ENCODE measurements at places on chromosomes 7 and 10.

GRCh38 chr7:7641129-7641663 lies 644 bp downstream of the UMAD1 start:
- DNase-seq: no peak

DNA sequence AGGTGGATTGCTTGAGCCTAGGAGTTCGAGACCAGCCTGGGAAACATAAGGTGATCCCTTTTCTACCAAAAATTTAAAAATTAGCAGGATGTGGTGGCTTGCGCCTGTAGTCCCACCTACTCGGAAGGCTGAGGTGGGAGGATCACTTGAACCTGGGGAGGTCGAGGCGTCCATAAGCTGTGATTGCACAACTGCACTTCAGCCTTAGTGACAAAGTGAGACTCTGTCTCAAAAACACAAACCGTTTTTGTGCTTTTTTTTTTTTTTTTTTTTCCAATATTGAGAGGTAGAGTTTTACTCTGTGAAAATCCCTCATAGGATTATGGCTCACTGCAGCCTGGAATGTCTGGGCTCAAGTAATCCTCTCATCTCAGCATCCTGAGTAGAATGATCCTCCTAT lies 14.1 kb downstream of the CCAR1 start:
- no peak for DNase-seq

DNA sequence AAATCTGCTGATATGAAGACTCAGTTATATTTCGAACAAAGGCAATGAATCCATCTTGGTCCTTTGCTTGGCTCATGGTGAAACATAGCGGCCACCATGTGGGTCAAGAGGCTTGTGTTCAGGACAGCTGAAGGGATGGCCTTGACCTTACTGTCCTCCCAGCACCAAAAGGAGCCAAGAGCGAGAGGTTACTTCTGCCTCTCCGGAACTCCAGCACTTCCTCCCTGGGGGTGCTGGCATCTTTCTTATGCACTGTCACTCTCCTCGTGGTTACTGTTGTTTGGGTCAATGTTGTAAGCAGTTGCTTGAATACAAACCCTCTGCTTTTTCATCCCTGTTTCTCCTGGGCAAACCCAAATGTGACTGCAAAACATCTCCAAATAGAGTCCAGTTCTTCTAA lies 100.6 kb downstream of the RBM20 start:
- no peak for DNase-seq

DNA sequence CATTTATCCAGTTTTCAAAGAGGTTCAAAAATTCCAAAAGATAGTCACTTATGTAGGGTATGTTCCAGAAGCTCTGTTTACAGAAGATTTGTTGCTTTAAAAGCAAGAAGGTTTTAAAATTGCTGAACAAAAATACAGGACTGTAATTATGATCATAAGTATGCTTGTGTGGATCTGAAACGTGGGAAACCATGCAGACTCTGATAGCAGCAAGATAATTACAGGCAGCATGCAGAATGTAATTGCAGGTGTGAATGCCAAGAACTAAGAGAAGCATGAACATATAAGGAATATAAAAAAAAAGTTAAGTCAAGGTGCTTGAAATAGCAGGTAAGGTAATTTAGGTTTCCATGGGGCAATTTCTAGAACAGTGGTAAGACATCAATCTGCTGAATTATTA lies 405.7 kb downstream of the ARL4A start:
- no peak for DNase-seq

DNA sequence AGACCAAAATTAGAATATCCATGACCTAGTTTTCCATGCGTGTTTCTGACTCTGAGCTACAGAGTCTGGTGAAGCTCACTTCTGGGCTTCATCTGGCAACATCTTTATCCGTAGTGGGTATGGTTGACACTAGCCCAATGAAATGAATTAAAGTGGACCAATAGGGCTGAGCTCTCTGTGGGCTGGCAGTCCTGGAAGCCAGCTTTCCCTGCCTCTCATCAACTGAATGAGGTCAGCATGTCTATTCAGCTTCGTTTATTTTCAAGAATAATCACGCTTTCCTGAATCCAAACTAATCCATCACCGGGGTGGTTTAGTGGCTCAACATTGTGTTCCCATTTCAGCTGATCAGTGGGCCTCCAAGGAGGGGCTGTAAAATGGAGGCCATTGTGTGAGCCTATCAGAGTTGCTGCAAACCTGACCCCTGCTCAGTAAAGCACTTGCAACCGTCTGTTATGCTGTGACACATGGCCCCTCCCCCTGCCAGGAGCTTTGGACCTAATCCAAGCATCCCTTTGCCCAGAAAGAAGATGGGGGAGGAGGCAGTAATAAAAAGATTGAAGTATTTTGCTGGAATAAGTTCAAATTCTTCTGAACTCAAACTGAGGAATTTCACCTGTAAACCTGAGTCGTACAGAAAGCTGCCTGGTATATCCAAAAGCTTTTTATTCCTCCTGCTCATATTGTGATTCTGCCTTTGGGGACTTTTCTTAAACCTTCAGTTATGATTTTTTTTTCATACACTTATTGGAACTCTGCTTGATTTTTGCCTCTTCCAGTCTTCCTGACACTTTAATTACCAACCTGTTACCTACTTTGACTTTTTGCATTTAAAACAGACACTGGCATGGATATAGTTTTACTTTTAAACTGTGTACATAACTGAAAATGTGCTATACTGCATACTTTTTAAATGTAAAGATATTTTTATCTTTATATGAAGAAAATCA lies 35.5 kb downstream of the CAV1 start:
- DNase-seq: no peak

DNA sequence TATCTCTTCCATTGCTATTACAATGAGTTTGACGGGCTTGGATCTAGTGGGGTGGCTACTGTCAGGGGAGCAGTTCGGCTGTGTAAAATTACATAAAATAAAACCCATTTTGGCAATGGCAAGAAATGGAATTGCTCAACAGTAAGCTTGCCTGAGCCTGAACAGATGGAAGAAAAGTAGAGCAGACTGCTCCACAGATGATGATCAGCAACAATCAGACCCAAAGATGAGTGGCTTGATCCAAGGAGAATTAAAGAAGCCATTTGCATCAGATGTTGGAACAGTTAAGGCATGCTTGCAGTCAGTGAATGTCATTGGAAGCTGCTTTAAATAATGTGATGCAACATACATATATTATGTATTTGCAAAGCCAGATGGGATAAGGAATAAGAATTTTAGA lies 256.6 kb upstream of the SMIM30 start:
- DNase-seq: no peak

- DNase-seq: no peak
These were observed 92.4 kb downstream of the ARID5B start for GRCh38 chr10:61993711-61994401.

Measured in activated CD8-positive, alpha-beta memory T cell treated with anti-CD3 and anti-CD28 coated beads for 24 hours (primary cell).